ENCODE measurements at places on chromosomes 5 and 9.

GRCh38 chr5:160843240-160843639 is 8.8 kb downstream of the ATP10B start:
- no peak for DNase-seq

- no peak for DNase-seq
Measured at GRCh38 chr5:65823204-65823603, 101.2 kb downstream of the NLN start.

- no peak for DNase-seq
Measured at GRCh38 chr5:32129074-32129598, 45.0 kb downstream of the GOLPH3 start.

- DNase-seq: no peak
Measured at GRCh38 chr9:32411753-32412152, 27.3 kb downstream of the ACO1 start.

- no peak for DNase-seq
Measured at GRCh38 chr5:172052450-172053236, 46.2 kb upstream of the FBXW11 start.

DNA sequence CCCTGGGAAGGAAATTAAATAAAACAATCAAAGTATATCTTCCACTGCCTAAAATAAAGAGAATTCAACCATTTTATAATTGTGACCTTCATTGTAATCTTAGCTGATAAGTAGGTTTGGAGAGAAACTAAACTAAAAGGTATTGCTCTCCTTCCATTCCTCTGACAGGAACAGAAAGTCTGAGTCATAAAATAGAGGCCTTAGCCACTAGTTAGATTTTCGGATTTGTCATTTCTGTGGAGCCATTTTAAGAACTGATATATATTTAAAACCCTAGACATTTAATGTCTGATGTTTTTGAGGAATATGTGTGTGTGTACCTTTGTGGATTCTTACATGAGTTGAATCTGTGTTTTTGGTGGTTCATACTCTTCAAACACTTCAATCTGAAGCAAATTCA is 11.8 kb upstream of the TMC1 start:
- DNase-seq: no peak

DNA sequence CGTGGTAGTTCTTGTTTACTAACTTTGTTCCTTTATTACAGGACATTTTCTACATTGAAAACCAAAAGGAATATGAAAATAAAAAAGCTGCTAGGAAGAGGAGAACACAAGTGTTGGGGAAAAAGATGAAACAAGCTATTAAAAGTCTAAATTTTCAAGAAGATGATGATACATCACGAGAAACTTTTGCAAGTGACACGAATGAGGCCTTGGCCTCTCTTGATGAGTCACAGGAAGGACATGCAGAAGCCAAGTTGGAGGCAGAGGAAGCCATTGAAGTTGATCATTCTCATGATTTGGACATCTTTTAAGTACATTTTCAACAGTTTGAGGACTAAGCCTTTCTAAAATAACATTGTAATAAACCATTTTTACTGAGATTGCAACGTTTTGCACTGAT is 23.8 kb downstream of the PHAX start:
- no peak for DNase-seq

DNA sequence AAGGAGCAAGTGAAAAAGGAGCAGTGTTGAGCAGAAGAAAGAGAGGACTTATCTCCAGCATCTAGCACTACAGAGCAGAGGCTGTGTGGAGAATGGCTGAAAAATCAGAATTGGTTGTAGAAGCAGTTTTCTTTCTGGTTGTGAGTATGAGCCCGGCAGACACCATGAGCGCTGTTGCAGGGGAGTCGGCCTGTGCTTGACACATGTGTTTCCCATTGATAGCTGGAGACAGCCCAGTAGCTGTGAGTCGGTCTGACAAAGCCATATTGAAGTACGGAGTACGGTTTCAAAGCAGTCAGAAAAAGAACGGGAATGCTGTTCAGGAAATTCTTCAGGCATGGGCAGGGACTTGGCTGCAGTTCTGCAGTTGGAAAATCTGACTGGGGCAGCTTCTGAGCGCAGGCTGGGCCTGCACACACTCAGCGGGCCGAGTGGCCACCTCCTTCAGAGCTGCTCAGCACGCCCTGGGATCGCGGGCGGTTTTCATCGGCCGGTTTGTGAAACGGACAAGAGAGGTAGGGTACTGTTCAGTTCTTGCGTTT is at the start of gene SGCD:
Gene SGCD, plus strand, starts transcription at position 447 of the 542 bp plus-strand sequence.
- peak; percentile 34 for DNase-seq

GRCh38 chr9:24459953-24460352 is 85.7 kb downstream of the IZUMO3 start:
- no peak for DNase-seq

DNA sequence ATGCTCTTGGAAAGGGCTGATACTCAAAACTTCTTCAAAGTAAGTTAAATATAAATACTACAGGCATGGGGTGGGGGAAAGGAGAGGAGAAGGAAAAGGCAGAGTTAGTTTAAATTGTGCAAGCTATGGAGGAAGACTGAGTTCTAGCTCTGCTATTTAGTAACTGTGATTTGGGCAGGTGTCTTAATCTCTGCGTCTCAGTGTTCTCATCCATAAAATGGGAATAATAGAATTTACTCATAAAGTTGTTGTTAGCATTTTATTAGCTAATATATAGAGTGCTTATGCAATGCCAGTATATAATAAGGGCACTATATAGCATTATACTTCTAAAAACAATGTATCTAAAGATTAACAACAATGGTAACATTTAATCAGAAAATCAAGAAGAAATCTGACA is 12.7 kb upstream of the PURA start:
- no peak for DNase-seq

- no peak for DNase-seq
Measured at GRCh38 chr9:129333617-129334104, 155.6 kb upstream of the IER5L start.

DNA sequence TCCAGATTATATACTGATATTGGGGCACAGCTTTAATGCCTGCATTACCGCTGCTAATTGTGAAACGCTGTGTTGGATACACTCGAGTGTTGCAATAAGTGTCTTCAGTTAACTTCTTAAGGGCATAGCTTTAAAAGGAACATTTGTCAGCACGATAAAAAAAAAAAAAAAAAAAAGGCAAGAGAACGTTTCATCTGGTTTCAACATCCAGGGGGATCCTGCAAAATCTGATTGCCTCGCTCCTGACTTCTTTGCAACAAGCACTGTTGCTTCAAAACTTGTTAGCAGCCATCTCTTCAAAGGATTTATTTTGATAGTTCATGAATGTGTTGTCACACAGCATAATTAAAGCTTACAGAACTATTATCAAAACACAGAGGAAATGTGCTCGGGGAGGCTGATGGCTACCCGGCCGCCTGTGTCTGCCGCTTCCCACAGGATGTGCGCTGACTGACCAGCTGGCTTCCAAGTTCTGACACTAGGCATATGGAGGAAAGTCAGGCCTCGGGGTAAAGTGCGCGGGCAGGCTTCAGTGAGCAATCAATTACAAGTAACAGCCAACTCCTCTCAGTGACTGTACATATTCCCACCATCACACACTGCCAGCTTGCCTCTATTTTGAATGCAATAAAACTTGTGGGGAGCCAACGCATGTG is 77.7 kb downstream of the EBF1 start:
- peak; percentile 89 for DNase-seq

DNA sequence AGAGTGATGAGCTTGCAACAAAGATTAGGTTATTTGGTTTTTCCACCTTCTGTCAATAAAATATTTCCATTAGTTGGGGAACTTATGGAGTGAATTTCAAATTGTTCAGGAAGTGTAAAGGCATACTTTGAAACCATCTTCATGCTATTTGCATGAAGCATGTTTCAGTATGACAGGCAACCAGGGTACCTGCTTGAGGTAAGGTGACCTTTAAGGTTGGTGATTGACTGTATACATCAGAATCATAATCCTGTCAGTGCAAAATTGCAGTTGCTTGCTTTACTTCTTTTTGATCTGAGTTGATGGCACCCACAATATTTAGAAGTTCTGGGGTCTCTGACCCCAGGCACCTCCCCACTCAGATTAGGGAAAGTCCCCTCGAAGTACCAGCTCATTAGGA is 26.0 kb upstream of the TMEM171 start:
- no peak for DNase-seq

- no peak for DNase-seq
Measured at GRCh38 chr5:36529142-36529541, 77.3 kb upstream of the SLC1A3 start.

DNA sequence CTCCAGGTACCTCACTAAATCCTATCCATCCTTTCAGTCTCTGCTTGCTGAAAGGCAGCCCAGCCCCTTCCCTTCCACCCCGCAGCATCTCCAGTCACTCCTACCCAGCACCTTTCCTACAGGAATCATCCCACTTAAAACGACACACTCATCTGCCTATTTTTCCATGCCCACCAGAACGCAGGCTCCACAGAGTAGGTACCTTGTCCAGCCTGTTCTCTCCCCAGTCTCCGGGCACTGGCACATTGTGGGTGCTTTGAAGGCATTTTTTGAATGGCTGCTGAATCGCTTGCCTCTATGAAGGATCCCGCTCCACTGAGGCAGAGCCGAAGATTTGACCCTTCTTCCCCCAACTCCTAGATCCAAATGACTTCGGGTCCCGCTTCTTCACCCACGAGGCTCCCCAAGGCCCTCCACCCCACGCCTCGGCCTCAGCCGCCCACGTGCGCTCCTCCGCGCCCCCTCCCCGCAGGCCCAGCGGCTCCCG is 15.6 kb downstream of the LHX6 start:
- no peak for DNase-seq

- DNase-seq: peak; percentile 37
Measured at GRCh38 chr9:69877852-69878514, 57.4 kb downstream of the CFAP95 start.

GRCh38 chr5:10685115-10685521 is 75.9 kb downstream of the DAP start:
- DNase-seq: no peak
